ENCODE measurements at places on chromosomes 6 and 20.

DNA sequence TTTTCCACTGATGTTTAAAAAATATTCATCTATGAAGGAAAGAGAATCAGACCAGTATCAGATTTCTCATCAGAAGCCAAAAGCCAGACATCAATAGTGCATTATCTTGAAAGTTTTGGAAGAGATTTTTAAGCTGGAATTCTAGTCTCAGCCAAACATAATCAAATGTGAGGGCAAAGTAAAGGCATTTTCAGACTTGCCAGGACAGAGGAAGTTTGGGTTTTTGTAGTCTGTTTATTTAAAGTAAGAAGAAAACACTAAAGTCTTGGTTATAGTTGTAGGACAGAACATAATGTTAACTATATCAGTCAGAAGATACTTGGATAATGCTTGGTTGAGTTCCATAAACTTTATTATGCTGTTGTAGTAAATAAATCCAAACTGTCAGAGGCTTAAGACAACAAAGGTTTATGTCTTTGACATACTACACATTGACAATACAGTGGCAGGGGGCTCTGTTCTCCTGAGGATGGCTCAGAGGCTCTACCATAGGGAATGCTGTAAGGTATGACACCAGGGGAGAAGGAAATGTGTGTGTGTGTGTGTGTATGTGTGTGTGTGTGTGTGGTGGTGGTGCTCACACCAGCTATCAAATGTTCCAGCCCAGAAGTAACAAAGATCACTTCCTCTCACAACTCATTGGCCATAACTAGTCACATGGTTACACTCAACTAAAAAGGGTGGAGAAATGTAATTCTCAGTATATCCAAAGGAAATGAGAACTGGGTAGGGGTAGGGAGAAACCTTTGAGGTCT, 26.7 kb upstream of the YWHAB start:
- DNase-seq: no peak

DNA sequence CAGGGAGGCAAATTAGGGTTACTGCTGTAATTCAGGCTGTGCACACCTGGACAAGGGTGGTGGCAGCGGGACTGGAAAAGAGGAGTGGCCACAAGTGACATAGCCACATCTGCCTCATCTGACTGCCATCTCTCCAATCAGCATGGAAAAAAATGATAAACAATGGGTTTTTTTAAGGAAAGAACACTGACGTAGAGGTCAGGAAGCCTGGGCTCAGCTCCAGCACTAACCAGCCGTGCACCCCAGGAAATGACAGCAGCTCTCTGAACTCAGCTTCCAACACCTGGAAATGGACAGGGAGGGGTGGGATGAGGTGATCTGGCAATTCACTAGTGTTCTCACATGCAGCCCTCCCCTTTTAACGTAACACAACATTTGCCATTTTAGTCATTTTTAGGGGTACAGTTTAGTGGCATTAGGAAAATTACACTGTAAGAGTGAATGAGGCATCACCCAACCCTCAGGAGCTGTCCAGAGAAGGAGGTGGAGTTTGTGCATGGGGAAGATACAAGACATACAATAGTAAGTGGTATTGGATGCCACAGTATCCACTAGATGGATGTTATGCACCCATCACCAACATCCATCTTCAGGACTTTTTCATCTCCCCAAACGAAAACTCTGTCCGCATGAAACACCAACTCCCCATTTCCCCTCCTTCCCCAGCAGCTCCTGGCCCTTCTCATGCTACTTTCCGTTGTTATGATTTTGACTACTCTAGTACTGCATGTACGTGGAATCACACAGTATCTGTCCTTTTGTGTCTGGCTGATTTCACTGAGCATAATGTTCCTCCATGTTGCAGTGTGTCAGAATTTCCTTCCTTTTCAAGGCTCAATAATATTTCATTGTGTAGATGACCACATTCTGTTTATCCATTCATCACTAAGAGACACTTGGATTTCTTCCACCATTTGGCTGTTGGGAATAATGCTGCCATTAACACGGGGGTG, 215.5 kb upstream of the ECI2 start:
- DNase-seq: no peak

- DNase-seq: peak; percentile 85
These were observed 58.6 kb downstream of the PPP1R3G start for GRCh38 chr6:5143634-5144311.

DNA sequence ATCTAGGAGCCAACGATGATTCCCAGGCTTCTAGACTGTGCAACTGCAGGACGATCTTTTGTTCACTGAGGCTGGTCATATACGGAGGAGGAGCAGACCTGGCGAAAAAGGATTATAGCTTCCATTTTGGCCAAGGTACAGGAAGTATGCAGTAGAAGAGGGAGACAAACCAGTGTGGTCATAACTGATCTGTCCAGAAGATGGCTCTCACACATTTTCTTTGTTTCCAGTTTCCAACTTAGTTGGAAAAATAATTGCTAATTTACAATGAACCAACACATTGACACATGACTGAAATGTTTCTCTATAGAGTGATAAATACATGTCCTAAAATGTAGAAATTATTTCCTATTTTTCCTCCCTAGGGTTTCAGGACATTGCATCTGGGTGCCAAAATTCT, 364.1 kb upstream of the BTBD3 start:
- DNase-seq: peak; percentile 39

DNA sequence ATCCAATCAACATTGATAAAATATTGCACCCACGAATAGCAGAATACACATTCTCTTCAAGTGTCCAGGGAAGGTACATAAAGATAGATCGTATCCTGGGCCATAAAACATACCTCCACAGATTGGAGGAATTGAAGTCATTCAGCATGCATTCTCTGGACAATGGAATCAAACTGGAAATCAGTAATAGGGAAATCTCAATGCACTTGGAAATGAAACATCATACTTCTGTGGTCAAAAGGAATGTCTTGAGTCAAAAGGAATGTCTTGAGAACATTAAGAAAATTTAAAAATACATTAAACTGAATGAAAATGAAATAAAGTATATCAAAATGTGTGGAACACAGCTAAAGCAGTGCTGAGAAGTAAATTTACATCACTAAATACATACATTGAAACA, 138.8 kb downstream of the TFAP2A start:
- DNase-seq: no peak

- no peak for DNase-seq
These were observed 46.9 kb downstream of the CPXM1 start for GRCh38 chr20:2753461-2754040.

GRCh38 chr20:5127204-5127858, 523 bp downstream of the CDS2 start:
- peak; percentile 15 for DNase-seq

DNA sequence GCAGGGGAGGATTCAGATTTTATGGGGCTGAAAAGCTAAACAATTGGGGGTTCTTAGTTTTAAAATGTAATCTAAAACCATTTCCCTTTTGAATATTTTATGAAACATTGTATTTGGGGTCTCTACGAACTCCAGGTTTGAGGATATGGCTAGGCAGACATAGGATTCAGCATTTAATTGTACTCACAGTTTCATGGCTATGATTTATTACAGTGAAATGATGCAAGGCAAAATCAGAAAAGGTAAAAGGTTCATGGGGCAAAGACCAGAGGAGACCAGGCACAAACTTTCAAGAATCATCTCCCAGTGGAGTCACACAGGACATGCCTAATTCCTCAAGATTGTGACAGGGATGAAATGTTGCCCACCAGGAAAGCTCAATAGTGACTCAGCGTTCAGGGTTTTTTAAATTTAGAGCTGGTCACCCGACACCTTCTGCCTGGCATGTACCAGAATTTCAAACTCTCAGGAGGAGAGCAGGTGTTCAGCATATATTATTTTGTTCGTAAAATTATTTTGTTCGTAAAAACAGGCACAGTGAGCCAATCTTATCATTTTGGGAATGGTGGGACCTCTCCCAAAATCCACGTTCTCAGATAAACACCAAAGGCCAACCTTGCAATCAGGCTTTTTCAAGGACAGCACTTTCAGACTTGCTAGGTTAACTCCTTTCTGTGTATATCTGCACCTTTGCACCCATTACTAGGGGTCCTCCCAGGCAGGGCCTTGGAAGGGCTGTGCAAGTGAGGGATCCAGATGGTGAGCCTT, 270.3 kb downstream of the NKAIN2 start:
- DNase-seq: no peak

- DNase-seq: no peak
These were observed 1293.0 kb downstream of the GRIK2 start for GRCh38 chr6:102686461-102686860.

GRCh38 chr20:37627060-37627766, 66.6 kb upstream of the CTNNBL1 start:
- peak; percentile 27 for DNase-seq

- DNase-seq: no peak
These were observed 557.8 kb upstream of the SLC35B3 start for GRCh38 chr6:8993111-8993510.

- no peak for DNase-seq
These were observed 14.6 kb downstream of the TJAP1 start for GRCh38 chr6:43491750-43492661.

- no peak for DNase-seq
These were observed 45.1 kb downstream of the OGFRL1 start for GRCh38 chr6:71333697-71334096.

GRCh38 chr6:10559522-10560152, 38.5 kb downstream of the GCNT2 start:
- no peak for DNase-seq

- DNase-seq: no peak
These were observed 5.9 kb downstream of the SMAP1 start for GRCh38 chr6:70673601-70674000.

- no peak for DNase-seq
These were observed 88.9 kb upstream of the FOXP4 start for GRCh38 chr6:41457303-41457670.

- DNase-seq: no peak
These were observed 656.6 kb upstream of the MMS22L start for GRCh38 chr6:97939440-97940168.

GRCh38 chr20:20272686-20273085, 95.2 kb upstream of the INSM1 start:
- peak; percentile 37 for DNase-seq

DNA sequence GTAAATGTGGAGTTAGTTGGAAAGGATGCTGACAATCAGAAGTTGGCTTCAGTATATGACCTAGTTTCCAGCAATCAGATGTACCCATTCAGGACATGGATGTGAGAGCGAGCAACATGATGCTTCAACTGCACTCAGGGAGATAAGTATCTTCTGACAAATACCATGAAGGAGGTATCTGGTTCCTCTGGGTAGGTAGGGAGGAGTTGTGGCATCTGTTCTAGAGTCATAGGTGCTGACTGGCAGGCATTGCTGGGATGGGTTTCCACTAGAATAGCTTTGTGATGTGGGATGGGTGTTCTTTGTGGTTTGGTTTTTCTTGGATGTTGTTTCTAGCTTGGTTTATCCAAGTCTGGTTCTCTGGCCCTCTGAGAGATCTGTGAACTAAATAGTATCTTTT, 3.9 kb upstream of the REV3L start:
- DNase-seq: no peak

- peak; percentile 64 for DNase-seq
These were observed 15.4 kb upstream of the IP6K3 start for GRCh38 chr6:33761922-33762629.

- peak; percentile 8 for DNase-seq
These were observed 50.2 kb downstream of the TMEM242 start for GRCh38 chr6:157272866-157273755.

DNA sequence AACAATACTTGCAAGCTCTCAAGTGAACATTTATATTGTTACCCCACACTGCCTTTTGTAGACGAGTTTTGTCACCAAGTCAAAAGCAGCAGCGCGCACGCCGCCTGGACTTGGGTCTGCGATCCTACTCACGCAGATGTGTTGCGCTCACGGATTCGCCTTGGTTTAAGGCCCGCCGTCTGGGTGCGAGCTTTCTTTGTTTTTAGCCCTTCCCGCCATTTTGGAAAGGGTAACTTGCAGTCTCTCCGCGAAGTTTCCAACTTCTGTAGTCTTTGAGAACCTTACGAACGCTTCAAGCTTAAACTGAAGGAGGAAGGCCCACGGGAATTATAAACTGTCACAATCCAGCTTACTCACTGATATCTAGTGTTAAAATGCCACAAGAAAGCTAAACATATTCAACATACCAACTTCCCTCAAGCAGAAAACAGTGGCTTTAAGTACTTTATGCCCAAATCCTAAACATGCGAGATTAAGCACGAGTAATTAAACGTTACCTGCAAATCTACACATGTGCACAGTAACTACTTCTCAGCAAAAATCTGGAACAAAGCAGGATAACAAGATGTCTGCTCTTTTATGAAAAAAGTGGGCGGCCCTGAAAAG, 80.4 kb upstream of the BTN3A2 start:
- peak; percentile 45 for DNase-seq

DNA sequence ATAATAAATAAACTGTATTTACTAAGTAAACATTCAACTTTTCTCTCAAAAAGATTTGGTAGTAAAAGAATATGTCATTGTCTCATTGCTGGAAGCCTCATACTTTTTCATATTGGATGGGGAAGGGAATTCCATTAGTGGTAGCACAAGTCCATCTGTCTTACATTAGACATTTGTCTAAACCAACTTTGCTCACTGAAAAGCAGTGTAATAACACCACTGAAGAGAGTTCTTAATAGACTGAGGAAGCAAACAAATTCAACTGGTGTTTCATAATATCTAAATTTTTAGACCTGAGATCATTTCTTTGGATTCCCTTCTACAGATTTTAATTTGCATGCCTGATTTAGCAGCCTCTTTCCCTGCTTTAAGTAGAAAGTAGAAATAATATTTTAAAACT, 62.7 kb downstream of the PLCB1 start:
- no peak for DNase-seq

GRCh38 chr20:52681288-52681687, 290.9 kb upstream of the TSHZ2 start:
- no peak for DNase-seq

- no peak for DNase-seq
These were observed 6.4 kb upstream of the DSE start for GRCh38 chr6:116364321-116364720.

GRCh38 chr6:156773935-156774852, 3.0 kb upstream of the ARID1B start:
- DNase-seq: no peak

- DNase-seq: no peak
These were observed 33.2 kb upstream of the PHACTR3 start for GRCh38 chr20:59571151-59571550.

DNA sequence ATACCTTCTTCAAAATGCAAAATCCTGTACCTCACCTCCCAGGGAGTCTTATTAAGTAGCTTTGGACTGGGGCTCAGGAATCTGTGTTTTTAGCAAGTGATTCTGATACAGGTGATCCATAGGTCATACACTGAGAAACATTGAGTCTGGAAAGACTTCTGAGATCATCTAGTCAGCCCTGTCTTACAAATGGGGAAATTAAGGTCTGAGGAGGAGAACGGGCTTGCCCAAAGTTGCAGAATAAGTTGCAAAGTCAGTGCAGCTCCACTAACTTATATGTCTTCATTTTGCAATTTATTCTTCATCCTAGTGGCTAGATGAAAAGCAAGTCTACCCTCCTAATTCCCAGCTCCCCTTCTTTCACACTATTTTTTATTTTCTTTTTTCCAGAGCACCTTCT, 28.9 kb downstream of the KCNS1 start:
- DNase-seq: no peak

DNA sequence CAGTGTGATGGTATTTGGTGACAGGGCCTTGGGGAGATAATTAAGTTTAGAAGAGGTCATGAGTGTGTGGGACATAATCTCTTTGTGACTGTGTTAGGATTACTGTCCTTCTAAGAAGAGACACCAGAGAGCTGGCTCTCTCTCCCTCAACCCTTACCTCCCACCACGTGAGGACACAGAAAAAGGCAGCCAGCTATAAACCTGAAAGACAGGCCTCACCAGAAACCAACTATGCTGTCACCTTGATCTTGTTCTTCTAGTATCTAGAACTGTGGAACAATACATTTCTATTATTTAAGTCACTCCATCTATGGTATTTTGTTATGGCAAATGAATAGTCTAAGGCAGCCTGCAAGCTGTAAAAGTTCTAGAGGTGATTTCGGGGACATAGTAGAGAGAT, 203.7 kb downstream of the OTOR start:
- DNase-seq: no peak

All from AML-193 (cell line).